Smooth muscle cell of bladder (primary cell): ENCODE measurements at places on chromosomes 11 and 22. TPM values are rescaled to one million over a fixed set of nuclear protein-coding genes. Genes with fewer than 3 reads are reported as not detected.

Gene SCUBE2
- total RNA-seq, result 1.7 and 4.4 TPM in 2 replicates

Gene C11orf21
- total RNA-seq, result not detected in 2 replicates

Gene ENTHD1
- total RNA-seq, result not detected in 2 replicates

Gene PARVB
- 13.8 and 25.7 TPM in 2 replicates for total RNA-seq

Gene LRRC74B
- not detected in 2 replicates for total RNA-seq

Gene AIFM3
- total RNA-seq, result 0.57 and 1.3 TPM in 2 replicates

Gene SHISAL1
- 17.5 and 26.6 TPM in 2 replicates for total RNA-seq

Gene MUC5AC
- total RNA-seq, result not detected in 2 replicates

Gene EXPH5
- 0.09 and 1.00 TPM in 2 replicates for total RNA-seq

Gene NRXN2
- total RNA-seq, result 0.57 and 0.74 TPM in 2 replicates

Gene TAGLN
- total RNA-seq, result 275 and 541 TPM in 2 replicates

Gene SLC37A2
- total RNA-seq, result 0.18 and 0.43 TPM in 2 replicates

Gene MS4A3
- not detected in 2 replicates for total RNA-seq

Gene TTLL1
- total RNA-seq, result 16.9 and 19.3 TPM in 2 replicates

Gene GRM5
- total RNA-seq, result under 0.01 TPM in 1 of 2 replicates, not detected in the other

Gene PDGFD
- 33.5 and 49.4 TPM in 2 replicates for total RNA-seq

Gene SCGB1D2
- total RNA-seq, result not detected in 2 replicates

Gene MS4A15
- not detected in 2 replicates for total RNA-seq

Gene SH3BP1
- 4.7 and 5.7 TPM in 2 replicates for total RNA-seq

Gene FLRT1
- 0.18 and 0.28 TPM in 2 replicates for total RNA-seq

Gene PGA5
- total RNA-seq, result not detected in 2 replicates

Gene CTNND1
- 86.3 and 94.2 TPM in 2 replicates for total RNA-seq

Gene SEPTIN3
- 0.09 and 0.14 TPM in 2 replicates for total RNA-seq

Gene OR56A1
- not detected in 2 replicates for total RNA-seq

Gene HEPN1
- not detected in 2 replicates for total RNA-seq

Gene MOGAT2
- not detected in 2 replicates for total RNA-seq

Gene KRTAP5-11
- total RNA-seq, result not detected in 2 replicates

Gene SCN4B
- total RNA-seq, result under 0.01 and 0.14 TPM in 2 replicates

Gene MYOD1
- not detected in 2 replicates for total RNA-seq

Gene PRG3
- total RNA-seq, result not detected in 2 replicates

Gene RFPL2
- not detected in 2 replicates for total RNA-seq

Gene ARHGAP20
- total RNA-seq, result 6.7 and 9.1 TPM in 2 replicates

Gene MSANTD4
- total RNA-seq, result 43.1 and 48.3 TPM in 2 replicates

Gene MRPL16
- total RNA-seq, result 39.1 and 39.3 TPM in 2 replicates

Gene FGF3
- not detected in 2 replicates for total RNA-seq

Gene APOA4
- not detected in 2 replicates for total RNA-seq

Gene ACTN3
- 0.14 and 0.18 TPM in 2 replicates for total RNA-seq

Gene GALNT18
- 3.1 and 3.7 TPM in 2 replicates for total RNA-seq

Gene HORMAD2
- total RNA-seq, result under 0.01 TPM in 1 of 2 replicates, not detected in the other

Gene SMIM38
- total RNA-seq, result 0.14 and 0.28 TPM in 2 replicates

Gene IGSF9B
- 0.37 TPM in 1 of 2 replicates, not detected in the other for total RNA-seq

Gene C22orf31
- 0.14 TPM in 1 of 2 replicates, not detected in the other for total RNA-seq

Gene CHRNA10
- 0.43 and 0.83 TPM in 2 replicates for total RNA-seq

Gene KCTD14
- total RNA-seq, result 0.09 and 0.28 TPM in 2 replicates

Gene CCND1
- total RNA-seq, result 117 and 208 TPM in 2 replicates

Gene CDC42EP1
- total RNA-seq, result 7.0 and 10.5 TPM in 2 replicates

Gene SERHL2
- total RNA-seq, result 2.9 and 4.4 TPM in 2 replicates

Gene MS4A4A
- total RNA-seq, result not detected in 2 replicates

Gene WT1
- under 0.01 and 1.1 TPM in 2 replicates for total RNA-seq

Gene SLC7A4
- total RNA-seq, result 0.14 and 0.28 TPM in 2 replicates

Gene OR8D1
- not detected in 2 replicates for total RNA-seq

Gene TMPRSS5
- 0.14 and 0.18 TPM in 2 replicates for total RNA-seq

Gene CDC42EP2
- total RNA-seq, result 15.0 and 23.2 TPM in 2 replicates

Gene TRPM5
- total RNA-seq, result not detected in 2 replicates

Gene C11orf86
- 0.28 TPM in 2 replicates for total RNA-seq

Gene TM7SF2
- 22.8 and 28.9 TPM in 2 replicates for total RNA-seq

Gene GAS2
- 0.65 and 0.85 TPM in 2 replicates for total RNA-seq

Gene TMEM191B
- total RNA-seq, result 0.65 and 0.85 TPM in 2 replicates
